Osteoblast (primary cell): ENCODE measurements at places on chromosomes 11 and 22. TPM values are rescaled to one million over a fixed set of nuclear protein-coding genes. Genes with fewer than 3 reads are reported as not detected.

- no peak for DNase-seq
Observed at GRCh38 chr11:96567176-96567575, 177.4 kb downstream of the JRKL start.

The MYRF gene
- total RNA-seq, result 0.29 and 0.36 TPM in 2 replicates

DNA sequence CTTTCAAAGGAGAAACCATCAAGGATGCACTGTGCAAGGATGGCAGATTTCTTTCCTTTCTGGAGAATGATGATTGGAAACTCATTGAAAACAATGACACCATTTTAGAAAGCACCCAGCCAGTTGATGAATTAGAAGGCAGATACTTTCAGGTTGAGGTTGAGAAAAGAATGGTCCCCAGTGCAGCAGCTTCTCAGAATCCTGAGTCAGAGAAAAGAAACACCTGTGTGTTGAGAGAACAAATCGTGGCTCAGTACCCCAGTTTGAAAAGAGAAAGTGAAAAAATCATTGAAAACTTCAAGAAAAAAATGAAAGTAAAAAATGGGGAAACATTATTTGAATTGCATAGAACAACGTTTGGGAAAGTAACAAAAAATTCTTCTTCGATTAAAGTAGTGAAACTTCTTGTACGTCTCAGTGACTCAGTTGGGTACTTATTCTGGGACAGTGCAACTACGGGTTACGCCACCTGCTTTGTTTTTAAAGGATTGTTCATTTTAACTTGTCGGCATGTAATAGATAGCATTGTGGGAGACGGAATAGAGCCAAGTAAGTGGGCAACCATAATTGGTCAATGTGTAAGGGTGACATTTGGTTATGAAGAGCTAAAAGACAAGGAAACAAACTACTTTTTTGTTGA is 9.8 kb downstream of the FAM111A start:
- no peak for DNase-seq

GRCh38 chr11:62402226-62402959 is 16.4 kb upstream of the SCGB1A1 start:
- peak; percentile 84 for DNase-seq

- no peak for DNase-seq
Observed at GRCh38 chr11:85698195-85698594, 12.2 kb upstream of the CCDC89 start.

DNA sequence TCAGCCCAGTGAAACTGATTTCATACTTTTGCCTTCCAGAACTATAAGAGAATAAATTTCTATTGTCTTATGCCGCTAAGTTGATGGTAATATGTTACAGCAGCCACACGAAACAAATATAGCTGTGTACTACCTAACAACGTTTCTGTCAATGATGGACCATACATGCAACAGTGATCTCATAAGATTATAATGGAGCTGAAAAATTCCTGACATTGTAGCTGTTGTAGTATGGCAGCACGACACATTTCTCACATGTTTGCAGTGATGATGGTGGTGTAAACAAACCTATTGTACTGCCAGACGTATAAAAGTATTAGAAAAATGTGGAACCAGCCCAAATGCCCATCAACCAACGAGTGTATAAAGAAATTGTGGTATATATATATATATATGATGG is 5.8 kb upstream of the SLC5A1 start:
- DNase-seq, result no peak

GRCh38 chr11:117859488-117860112 is 16.9 kb downstream of the FXYD6 start:
- no peak for DNase-seq

GRCh38 chr11:73307323-73308002 is 613 bp upstream of the ARHGEF17 start:
- peak; percentile 98 for DNase-seq

- peak; percentile 100 for DNase-seq
Observed at GRCh38 chr22:20016734-20017621, at the start of gene ARVCF. TSS of gene ARVCF (minus strand) at chr22:20016823. CDS start at chr22:19990794, 26,029 bp downstream.

- DNase-seq, result no peak
Observed at GRCh38 chr11:87778357-87778756, 396.9 kb downstream of the RAB38 start.

DNA sequence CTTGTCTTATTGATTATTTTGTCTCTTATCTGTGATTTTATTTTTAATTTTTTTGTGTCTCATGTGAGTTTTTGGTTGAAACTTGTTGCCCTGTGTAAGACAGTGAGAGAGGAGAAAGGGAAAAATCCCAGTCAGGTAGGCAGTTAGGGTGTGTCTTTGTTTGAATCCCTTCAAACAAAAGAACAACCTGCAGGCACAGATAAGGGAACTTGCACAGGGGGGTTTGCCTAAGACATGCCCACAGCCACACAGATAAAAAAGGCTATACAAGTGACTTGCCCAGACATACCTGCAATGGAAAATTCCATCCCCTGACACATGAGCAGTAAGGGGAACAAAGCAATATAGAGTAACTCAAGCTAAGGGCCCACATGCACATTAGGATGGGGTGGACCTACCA is 127.8 kb upstream of the PLET1 start:
- DNase-seq, result no peak

The SLC1A2 gene
- 0.72 and 1.5 TPM in 2 replicates for total RNA-seq

DNA sequence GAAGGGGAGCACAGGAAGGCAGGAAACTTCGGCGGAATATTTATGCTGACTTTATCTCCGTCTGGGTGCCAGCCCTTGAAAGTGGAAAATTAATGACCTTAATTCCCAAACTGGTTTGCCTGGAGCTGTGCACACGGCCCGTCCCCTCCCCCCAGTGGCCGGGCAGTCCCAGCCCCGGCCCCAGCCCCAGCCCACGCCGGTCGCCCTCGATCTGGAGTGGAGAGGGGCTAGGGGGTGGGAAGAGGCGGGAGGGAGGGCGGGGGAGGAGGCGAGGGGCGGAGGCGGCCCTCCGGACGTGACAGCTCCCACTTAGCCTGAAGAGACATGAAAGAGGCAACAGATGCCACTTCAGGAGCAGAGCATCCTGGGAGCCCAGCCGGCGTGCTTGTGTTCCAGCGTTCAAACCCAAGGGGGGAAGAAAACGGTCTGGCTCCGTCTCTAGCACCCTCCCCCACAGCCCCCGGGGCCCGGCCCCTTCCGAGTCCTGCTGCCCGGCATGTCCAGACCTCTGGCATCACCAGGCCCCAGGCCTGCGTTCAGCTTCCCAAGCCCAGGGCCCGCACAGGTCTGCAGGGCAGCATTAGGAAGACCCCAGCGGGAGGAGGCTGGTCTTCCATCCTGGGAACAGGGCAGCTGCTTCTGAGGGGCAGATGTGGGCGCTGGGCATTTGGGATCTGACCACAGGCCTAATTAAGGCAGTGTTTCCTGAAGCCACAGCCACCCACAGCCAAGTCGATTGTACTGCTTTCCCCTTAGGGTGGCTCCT is 20.0 kb upstream of the LMO1 start:
- DNase-seq, result peak; percentile 77

GRCh38 chr22:45769569-45770210 is 98.1 kb downstream of the ATXN10 start:
- no peak for DNase-seq

The GLYAT gene
- not detected in 2 replicates for total RNA-seq

The NCAM1 gene
- total RNA-seq, result 1.2 and 2.2 TPM in 2 replicates
